NCI-H510A treated with DMSO at 0.1 percent for 48 hours (cell line): ENCODE measurements at places on chromosomes 1 and 21.

- DNase-seq: no peak
Observed at GRCh38 chr21:43956670-43957035, 55.5 kb upstream of the TRAPPC10 start.

DNA sequence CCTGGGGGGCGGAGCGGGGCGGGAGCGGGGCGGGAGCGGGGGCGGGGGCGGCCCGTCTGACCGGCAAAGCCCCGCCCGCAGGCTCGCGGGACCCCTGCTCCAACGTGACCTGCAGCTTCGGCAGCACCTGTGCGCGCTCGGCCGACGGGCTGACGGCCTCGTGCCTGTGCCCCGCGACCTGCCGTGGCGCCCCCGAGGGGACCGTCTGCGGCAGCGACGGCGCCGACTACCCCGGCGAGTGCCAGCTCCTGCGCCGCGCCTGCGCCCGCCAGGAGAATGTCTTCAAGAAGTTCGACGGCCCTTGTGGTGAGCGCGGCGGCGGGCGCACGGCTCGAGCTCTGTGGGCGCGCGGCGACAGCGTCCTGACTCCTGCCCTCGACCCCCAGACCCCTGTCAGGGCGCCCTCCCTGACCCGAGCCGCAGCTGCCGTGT is 21.2 kb downstream of the AGRN start:
- no peak for DNase-seq

DNA sequence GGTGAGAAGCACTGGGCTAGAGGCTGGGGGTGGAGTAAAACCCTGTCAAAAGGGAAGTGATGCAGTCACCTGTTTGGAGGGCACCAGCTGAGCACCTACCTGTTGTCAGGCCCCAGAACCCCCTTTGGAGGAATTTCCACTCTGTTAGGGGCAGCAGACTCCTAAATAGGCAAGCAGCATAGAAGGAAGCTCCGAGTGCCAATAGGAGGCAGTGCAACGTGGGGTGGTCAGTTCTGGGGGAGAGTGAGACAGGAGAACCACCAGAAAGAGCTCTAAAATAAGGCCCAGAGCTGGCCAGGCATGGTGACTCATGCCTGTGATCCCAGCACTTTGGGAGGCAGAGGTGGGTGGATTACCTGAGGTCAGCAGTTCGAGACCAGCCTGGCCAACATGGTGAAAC is 203.7 kb upstream of the ZC3H12A start:
- DNase-seq: no peak

DNA sequence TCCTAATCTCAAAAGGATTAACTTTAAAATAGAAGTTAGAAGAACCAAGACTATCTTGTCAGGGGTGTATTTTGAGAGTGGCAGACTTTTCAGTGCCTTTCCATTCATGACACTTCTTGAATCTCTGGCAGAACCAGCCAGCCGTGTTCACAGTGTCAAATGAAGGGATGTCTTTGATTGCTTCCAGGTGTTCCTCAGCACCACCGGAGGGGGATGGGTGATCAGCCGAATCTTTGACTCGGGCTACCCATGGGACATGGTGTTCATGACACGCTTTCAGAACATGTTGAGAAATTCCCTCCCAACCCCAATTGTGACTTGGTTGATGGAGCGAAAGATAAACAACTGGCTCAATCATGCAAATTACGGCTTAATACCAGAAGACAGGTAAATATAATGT is 32.3 kb downstream of the FMO1 start:
- no peak for DNase-seq

DNA sequence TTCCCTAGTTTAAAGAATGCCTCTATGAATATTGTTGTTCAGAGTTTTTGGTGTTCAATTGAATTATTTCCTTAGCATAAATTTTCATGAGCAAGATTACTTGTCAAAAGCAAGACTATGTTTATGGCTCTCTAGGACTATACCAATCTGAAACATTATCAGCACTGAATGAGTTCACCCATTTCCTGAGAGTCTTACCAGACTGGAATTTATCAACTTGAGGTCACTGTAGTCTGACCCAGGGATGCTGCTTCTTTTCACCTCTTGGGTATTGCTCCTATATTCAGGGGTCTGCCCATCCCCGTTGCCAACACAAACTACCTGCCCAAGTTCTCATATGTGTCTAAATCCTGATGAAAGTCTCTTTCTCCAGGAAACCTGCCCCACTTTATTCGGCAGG is 42.6 kb downstream of the OPTC start:
- DNase-seq: no peak

DNA sequence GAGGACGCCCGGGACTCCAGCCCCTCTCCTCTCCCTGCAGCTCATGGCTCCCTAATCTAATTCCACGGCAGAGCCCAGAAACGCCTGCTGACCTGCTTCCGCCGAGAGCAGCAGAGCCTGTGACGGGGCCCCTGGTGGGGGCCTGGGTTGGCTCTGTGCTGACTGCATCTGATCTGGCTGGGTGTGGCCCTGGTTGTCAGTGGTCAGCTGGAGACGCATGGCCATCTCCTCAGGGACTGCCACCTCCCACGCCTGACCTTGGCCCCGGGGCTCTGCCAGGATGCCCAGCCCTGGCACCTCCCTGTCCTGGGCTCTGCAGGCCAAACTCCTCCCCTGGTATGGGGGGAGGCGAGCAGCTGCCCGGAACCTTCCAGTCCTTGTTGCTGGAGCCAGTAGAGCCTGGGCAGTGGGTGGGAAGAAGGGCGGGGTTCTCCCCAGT is 1.1 kb upstream of the PLCH2 start:
- DNase-seq: no peak

GRCh38 chr1:32764826-32765569 is 52.2 kb downstream of the YARS1 start:
- DNase-seq: no peak

GRCh38 chr1:84450910-84451309 is 28.2 kb upstream of the RPF1 start:
- no peak for DNase-seq

- no peak for DNase-seq
Observed at GRCh38 chr1:244968471-244968871, 104.1 kb upstream of the HNRNPU start.

- DNase-seq: no peak
Observed at GRCh38 chr1:204032642-204033235, 40.2 kb upstream of the SOX13 start.

DNA sequence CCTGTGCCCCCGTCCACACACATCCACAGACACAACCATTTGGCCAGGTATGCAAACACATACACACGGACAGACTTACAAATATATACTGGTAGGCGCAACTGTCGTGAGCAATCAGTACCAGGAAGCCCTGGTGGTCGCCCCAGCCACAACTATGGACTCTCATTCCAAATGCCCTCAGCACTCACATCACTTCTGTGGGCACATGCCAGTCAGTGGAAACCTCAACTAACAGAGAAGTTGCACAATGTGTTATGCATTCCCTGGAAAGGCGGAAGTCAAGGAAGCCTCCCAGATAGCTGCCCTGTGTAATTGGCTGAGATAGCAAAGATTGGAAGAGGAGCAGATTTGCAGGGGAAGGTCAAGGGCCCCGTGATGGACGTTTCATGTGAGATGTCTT is 1.4 kb upstream of the HEYL start:
- DNase-seq: no peak

- DNase-seq: no peak
Observed at GRCh38 chr1:223628233-223629125, 37.0 kb downstream of the CAPN8 start.

GRCh38 chr1:57122031-57122430 is 156.2 kb upstream of the C8B start:
- DNase-seq: no peak

GRCh38 chr1:240445369-240445768 is 166.6 kb downstream of the GREM2 start:
- no peak for DNase-seq

GRCh38 chr1:5664081-5664768 is 328.0 kb downstream of the NPHP4 start:
- DNase-seq: no peak

- no peak for DNase-seq
Observed at GRCh38 chr1:6674771-6675170, 26.8 kb downstream of the DNAJC11 start.

DNA sequence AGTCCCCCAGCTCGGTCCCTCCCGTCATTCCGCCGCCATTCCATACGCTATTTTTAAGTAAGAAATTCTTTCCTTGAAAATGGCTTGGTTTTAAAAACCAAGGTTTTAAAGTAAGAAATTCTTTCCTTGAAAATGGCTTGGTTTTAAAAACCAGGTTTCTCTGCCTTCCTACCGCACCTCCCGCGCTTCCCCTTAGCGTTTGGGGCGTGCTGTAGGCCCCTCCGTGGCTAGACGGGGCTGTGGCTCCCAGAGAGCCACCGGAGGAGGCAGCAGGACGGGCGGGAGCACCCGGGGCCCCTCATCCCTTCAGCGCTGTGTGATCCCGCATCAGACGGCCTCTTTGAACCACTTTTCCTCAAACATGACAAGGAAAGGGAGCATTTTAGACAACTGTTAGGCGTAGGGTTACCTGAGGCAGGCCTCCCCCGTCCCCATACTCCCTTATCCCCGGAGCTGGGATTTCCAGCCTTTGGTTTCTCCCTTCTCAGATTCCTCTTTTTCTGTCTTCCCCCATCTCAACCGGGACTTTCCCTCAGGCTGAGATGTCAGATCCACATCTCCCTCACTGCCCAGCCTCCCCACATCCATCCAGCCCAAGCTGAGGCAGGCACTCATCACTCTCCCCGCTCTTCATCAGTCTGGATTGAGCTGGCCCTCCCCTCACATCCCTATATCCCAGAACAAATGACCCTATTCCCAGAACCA is 541 bp upstream of the CD58 start:
- DNase-seq: no peak

- no peak for DNase-seq
Observed at GRCh38 chr1:59499943-59500569, 203.2 kb downstream of the FGGY start.

DNA sequence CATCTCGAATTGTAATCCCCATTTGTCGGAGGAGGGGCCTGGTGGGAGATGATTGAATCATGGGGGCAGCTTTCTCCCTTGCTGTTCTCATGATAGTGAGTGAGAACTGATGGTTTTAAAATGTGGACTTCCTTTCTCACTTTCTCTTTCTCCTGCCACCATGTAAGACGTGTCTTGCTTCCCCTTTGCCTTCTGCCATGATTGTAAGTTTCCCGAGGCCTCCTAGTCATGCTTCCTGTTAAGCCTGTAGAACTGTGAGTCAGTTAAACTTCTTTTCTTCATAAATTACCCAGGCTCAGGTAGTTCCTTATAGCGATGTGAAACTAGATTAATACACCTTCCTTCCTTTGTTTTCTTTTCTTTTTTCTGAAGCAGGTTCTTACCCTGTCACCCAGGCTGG is 13.9 kb downstream of the DNAJC6 start:
- DNase-seq: no peak

DNA sequence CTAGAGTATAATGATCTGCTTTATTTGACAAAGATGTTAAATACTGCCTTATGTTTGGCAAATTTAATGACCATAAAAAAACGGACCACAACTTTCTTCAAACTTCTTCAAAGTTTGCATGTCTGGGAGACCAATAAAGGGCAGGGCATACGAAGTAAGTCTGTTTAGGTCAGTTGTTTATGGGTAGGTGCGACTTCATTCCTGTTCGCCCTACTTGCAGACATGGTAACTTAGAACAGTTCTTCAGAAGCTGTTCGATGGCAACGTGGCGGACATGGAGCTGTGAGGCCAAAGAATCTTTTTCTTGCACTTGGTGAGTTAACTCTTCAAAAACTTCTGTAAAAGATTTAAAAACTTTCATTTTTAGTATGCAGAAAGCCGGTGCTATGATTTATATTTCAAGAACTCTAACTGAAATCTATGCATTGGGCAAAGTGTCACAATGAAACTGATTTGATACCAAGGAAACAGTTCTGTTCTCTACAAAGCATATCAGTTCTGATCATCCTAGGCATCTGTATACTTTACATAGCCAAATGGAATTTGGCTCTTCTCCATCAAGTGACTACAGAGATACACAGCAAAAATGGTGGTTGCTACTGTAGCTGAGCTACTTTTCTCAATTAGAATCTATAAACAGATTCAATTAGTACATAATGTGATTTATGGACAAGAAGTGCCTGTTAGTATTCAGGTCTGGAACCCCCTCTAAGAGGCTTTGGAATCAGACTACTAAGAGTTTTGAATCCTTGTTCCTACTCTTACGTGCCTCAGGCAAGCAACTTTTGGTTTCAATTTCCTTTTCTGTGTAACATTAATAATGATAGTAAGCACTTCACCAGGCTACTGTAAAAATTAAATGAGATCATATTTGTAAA is 25.7 kb downstream of the C21orf91 start:
- no peak for DNase-seq

GRCh38 chr1:228020686-228021354 is 14.0 kb downstream of the WNT3A start:
- no peak for DNase-seq

DNA sequence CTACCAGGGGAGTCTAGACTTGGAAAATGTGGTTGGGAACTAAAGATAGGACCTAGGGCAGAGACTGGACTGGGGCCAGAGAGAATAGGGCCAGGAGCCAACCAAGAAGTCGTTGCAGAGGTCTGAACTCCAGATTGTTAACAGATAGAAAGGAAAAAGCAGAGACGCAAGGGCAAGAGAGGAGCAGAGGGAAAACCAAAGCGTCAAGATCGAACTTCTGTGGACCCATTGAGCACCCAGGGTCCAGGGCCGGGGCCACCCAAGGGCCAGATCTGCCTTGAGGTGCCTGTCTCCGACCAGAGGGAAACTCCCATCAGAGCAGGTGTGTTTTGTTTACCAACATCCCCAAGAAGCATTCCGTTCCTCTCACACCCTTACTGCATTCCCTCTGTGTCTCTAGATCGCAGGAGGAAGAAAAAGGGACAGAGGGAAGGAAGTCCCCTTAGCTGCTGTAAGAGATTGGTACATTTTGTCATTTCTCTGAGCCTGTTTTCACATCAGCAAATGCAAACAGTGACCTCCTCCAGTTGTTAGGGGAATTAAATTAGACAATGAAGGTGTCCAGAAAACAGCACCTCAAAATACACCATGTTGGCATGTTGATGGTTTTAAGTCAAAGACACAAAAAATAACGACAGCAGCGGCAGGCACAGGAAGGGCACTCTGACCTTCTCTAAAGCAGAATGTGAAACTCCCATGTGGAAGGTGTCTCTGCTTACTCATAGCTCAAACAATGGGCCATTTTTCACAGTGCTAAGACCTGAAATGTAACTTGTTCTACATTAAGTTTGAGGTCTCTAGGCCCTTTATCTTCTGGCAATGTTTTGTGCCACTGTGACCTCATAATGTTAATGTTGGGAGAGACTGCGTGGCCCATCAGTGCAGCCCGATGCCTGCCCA is 105.8 kb upstream of the RAB4A start:
- no peak for DNase-seq

DNA sequence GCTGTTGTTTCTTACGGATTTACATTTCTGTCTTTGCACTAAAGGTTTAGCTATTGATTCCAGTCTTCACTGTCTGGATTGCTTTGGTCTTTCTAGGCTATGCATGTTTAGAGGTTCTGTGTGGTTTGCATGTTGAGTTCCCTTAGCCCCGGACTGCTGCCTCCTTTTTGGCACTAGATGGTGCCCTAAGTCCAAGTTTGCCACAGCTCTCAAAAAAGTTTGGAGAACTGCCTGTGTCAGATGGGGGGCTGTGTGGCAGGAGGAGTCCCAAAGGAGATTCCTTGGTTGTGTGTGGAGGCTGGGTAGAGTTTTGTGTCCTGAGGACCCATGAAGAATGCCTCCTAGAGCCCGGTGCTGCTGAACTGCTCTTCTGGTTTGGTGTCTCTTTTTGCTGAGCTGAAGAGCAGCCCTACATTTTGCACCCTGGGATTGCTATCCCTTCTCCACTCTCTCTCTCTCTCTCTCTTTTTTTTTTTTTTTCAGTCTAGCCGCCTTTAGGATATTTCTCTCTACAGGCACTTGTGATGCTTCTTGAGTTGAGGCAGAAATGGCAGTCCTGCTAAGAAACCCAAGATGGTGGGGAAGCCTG is 74.4 kb downstream of the PTGS2 start:
- peak; percentile 29 for DNase-seq

GRCh38 chr1:77888081-77888780 is at the start of gene NEXN:
Gene NEXN (plus strand): TSS chr1:77888624. CDS start chr1:77916107, 27,483 bp downstream.
- peak; percentile 52 for DNase-seq
